ENCODE measurements at places on chromosomes 5 and 9. TPM values are rescaled to one million over a fixed set of nuclear protein-coding genes. Genes with fewer than 3 reads are reported as not detected.

Gene SPINK7
- total RNA-seq = not detected

Gene TIGD6
- 9.4 TPM for total RNA-seq

Gene OR1Q1
- not detected for total RNA-seq

Gene TNFSF8
- total RNA-seq = not detected
